ENCODE measurements at places on chromosomes 4 and X. TPM values are rescaled to one million over a fixed set of nuclear protein-coding genes. Genes with fewer than 3 reads are reported as not detected.

Gene CPZ
- total RNA-seq: not detected

Gene SPATA4
- not detected for total RNA-seq

Gene DCAF12L1
- not detected for total RNA-seq

Gene SPOCK3
- total RNA-seq: 3.5 TPM

Gene USO1
- 47.8 TPM for total RNA-seq
